ENCODE measurements at places on chromosomes 1 and 21.

DNA sequence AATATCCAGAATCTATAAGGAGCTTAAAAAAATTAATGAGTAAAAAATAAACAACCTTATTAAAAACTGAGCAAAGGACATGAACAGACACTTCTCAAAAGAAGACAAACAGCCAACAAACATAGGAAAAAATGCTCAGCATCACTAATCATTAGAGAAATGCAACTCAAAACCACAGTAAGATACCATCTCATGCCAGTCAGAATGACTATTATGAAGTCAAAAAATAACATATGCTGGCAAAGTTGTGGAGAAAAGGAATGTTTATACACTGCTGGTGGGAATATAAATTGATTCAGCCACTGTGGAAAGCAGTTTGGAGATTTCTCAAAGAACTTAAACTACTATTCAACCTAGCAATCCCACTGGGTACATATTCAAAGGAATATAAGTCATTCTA is 25.3 kb downstream of the PIGK start:
- DNase-seq, result no peak

GRCh38 chr1:27138927-27139326 is 16.0 kb downstream of the SLC9A1 start:
- no peak for DNase-seq

- DNase-seq, result no peak
These were observed 65.7 kb upstream of the PKN2 start for GRCh38 chr1:88618331-88618730.

DNA sequence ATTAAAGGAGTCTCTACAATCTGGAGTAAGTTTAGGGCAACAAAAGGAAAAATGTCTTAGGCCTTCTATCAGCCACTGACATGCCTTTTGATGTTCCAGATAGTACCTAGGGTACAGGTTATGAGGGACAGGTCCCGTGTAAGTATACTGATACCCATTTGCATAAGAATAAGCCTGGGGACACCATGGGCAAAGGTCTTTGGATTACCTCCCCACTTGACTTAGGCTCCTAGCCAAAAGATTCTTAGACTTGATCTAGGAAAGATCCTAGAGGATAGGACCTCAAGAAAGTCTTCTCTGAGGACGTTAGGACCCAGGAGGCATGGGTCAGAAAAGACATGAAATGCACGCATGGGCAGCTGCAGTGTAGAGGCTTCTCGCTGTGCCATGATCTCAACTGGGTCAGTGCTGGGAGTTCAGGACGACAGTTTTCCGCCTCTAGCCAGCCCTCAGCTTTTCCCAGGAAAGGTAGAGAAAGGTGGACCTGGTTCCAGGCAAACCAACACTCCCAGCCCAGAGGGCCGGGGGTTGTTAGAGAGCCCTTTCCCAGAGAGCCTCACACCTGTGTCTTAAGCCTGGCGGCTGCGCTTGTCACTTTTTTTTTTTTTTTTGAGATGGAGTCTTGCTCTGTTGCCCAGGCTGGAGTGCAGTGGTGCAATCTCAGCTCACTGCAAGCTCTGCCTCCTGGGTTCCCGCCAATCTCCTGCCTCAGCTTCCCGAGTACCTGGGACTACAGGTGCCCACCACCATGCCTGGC is 26.6 kb downstream of the MSTO1 start:
- no peak for DNase-seq

DNA sequence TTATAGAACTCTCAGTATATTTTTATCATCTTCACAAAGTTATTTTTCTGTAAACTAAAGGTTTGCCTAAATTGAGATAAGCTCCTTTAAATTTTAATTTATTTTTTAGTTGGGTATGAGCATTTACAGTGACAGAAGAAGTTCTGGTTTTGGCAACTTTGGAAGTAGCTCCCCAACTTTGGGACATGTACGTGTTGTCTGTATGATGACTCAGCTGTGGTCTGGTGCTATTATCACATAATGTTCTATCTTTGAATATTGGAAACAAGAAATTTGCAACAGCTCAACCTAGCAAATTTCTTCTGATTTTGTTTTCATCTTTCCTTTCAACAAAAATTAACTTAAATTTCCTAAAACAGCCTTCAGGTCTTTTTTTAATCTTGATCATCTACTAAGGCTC is 46.6 kb upstream of the C1orf105 start:
- DNase-seq, result no peak

- no peak for DNase-seq
These were observed 1.6 kb upstream of the DNMT3L start for GRCh38 chr21:44263221-44263760.

DNA sequence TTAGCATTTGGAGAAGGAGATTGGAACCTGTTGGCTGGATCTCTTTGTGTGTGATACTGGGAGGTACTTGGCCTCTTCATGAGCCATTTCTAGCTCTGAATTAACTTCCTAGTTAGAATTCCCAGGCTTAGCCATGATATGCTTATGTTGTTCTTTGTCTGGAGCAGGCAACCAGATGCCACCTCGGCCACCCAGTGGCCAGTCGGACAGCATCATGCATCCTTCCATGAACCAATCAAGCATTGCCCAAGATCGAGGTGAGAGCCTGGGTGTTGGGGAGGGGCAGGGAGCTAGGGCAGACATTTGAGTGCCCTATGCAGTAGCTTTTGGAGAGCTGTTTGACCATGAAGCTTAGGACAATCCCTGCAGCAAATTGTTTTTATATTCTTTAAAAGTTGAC is 26.5 kb upstream of the PIGV start:
- DNase-seq, result no peak

GRCh38 chr1:1100296-1100695 is 15.6 kb downstream of the C1orf159 start:
- no peak for DNase-seq

DNA sequence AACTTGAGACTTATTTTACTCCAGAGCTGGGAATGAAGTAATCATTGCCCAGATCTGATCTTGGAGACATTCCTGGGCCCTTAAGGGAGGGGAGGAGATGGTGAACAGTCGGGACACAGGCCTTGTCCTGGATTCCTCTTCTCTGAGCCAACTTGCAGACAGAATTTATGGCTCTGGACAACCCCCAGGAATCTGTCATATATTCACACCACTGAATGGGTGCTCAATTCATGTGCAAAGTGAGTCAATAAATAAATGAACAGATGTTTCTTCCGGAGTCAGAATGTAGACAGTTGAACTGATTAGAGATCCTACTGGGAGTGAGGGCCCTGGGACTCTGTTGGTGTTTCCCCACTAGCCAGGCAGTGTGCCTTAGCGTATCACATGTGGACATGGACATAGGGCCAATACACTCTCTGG is 2.6 kb downstream of the TUFT1 start:
- DNase-seq, result no peak

GRCh38 chr1:58664881-58665280 is 35.0 kb downstream of the MYSM1 start:
- no peak for DNase-seq

- DNase-seq, result peak; percentile 67
These were observed 3.3 kb upstream of the SLC45A1 start for GRCh38 chr1:8314346-8315280.

- peak; percentile 44 for DNase-seq
These were observed 99.1 kb downstream of the BEND5 start for GRCh38 chr1:48677306-48678287.

DNA sequence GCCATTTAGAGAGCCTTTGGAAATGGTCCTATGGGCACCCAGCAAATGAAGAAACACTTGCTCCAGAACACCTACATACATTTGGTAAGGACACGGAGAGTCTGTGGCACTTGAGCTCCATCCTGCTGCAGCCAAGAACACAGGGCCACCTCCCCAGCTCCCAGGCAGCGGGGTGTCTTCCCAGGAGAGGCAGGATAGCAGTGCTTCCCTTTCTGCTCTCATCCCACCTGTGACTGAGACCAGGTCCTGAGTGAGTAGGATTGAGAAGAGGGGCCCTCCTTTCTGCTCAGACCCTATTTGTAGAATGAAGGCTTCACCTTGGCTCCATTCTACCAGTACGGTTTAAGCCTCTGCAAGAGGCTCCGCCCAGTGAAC is 4.1 kb downstream of the C1orf174 start:
- no peak for DNase-seq

DNA sequence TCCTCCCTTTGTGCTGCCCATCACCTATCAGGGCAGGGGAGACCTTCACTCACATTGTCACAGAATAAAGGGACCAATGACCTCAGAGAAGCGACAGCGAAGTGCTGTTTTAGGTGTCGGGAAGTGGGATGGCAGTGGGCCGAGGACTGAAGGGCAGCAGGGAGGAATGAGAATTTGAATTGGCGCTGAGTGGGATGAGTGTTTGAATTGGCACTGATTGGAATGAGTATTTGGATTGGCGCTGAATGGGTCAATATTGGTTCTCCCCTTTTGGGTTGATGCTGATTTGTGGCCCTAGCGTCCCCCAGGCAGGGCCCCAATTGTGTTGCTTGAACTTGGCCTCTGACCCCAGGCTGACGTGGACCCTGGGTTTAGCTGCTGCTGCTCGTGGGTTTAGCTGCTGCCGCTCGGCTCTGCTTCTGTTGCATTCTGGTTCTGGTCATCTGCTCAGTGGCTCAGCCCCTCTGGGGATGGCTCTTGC is 12.4 kb upstream of the UMODL1 start:
- no peak for DNase-seq

GRCh38 chr1:99264201-99265021 is at the start of gene PLPPR4:
Gene PLPPR4 (plus strand): TSS chr1:99264492. CDS start chr1:99264594, 102 bp downstream.
- DNase-seq, result no peak

DNA sequence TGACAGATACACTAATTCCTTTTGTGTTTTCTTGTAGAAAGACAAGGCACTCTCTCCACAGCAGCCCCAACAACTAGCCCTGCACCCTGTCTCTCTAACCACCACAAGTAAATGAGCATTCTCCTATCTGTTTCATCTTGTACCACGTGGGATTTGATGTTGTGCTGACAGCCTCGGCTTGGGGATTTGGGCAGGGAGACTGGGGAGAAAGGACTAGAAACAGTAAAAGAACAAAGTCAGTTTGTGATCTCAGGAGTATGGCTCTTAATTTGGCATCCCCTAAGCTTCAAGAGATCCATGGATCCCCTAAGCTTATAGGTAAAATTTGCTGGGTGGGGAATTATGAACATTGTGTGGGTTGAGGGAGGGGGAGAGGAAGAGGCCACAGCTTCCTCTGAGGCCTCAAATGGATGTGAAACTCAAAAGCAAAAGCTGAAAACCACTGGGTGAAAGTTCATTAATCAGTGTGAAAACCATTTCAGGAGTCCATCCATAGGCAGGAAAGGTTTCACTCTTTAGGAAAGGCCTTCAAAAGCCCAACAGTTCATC is 3.1 kb downstream of the C1orf162 start:
- DNase-seq, result no peak

GRCh38 chr1:43659212-43660166 is 9.5 kb downstream of the KDM4A start:
- no peak for DNase-seq

GRCh38 chr1:78491451-78492071 is 787 bp downstream of the PTGFR start:
- DNase-seq, result peak; percentile 2

DNA sequence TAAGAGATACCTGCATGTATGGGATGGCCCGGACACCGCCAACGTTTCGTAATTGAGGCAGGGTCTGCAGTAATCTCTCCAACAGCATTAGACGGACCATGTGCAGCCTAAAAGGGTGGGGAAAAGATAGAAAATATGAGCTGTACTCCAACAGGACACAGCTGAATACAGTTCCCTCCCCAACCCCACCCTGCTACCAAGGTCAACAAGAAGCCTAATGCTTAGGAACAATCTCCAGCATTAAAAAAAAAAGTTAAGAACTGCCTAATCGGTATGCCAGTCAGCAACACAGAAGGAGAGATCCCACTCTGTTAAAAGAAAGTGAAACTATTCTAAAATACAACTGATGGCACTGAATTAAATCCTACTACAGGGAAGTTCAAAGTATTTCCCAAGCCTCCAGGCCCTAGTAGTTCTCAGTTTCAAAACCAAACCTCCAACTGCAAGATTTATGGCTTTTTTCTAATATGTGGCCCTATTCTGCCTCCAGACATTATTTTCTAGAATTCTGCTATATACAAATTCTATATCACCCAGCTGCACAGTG is 81.0 kb downstream of the UBR4 start:
- no peak for DNase-seq

GRCh38 chr21:37513383-37513782 is 146.8 kb downstream of the DYRK1A start:
- no peak for DNase-seq

DNA sequence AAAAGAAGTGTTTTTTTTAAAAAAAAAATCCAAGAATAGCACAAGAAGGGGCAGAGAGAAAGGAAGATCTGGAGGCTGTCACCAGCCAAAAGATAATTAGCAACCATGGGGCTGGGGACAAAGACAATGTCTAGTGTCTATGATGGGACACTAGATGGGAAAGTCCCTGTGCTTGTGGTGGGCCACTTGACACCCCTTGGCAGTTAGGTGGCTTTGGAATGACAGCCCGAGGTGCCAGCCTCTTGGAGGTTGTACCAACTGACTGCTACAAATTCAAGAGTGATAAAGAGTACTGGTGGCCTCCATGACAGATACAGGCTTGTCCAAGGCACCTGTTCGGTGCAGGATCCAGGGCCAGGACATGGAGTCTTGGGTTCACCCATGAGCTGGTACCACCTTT is 21.6 kb downstream of the ATP2B4 start:
- no peak for DNase-seq

DNA sequence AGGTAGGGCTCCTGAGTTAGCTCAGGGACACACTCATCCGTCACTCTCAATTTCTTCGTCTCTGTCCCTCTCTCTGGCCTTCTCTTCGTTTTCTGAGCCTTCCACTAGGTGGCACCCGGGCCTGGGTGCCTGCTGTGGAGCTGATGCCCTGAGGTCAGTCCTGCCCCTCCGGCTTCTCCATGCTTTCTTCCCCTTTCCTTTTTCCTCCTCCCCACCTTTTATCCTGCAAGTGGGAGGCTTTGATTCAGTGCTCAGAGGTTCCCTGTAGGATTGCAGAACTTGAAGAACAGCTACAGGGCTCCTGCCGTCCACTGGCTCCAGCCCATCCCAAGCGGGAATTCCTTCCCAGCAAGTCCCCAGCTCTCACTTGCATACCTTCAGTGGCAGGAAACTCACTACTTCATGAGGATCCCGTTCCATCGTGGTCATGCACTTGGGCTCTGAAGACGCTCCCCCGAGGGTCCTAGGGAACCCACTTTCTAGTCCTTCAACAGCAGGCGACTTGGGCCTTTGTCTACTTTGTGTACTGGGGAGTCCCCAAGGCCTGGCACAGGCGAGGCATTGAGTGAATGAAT is 45.6 kb downstream of the SRRM1 start:
- peak; percentile 67 for DNase-seq

GRCh38 chr1:227489572-227489971 is 73.8 kb upstream of the ZNF678 start:
- DNase-seq, result no peak
